ENCODE measurements at places on chromosomes 3 and 15. TPM values are rescaled to one million over a fixed set of nuclear protein-coding genes. Genes with fewer than 3 reads are reported as not detected.

GRCh38 chr3:129226374-129226773 is 23.0 kb upstream of the COPG1 start:
- DNase-seq, result peak; percentile 99

GRCh38 chr15:29970402-29970695 is 112.4 kb upstream of the GOLGA8J start:
- no peak for DNase-seq

GRCh38 chr3:128176276-128176833 is 23.1 kb downstream of the EEFSEC start:
- no peak for DNase-seq

- DNase-seq, result no peak
Observed at GRCh38 chr3:55676643-55677042, 189.5 kb upstream of the WNT5A start.

- peak; percentile 85 for DNase-seq
Observed at GRCh38 chr15:85047271-85047948, 65.8 kb downstream of the PDE8A start.

DNA sequence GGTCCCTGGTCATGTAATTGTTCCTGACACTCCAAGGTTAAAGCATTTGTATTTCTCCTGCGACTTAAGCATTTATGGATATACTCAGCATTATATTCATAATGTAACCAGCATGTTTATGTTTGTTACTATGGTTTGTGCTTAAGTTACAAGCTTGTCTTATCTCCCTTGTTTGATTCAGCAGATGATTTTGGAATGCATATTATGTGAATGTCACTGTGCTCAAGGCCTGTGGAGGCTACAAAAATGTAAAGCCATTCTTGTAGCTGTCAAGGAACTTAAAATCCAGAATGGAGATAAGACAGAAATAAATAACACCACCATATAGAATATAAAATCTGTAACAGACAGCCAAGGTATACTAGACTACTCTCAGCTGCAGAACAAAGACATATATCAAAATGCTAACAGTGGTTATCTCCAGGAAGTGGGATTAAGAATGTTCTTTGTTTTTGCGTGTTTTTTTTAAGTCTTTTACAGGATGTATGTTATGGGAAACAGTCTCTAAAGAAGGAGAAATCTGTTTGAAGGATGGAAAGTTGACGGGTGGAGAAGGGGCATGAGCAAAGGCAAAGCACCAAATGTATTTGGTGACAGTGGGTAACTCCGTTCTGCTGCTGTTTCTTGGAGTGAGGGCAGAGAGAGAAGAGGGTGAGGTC is 61.4 kb downstream of the IGF2BP2 start:
- DNase-seq, result no peak

- DNase-seq, result peak; percentile 60
Observed at GRCh38 chr3:107227091-107227490, 150.1 kb upstream of the CCDC54 start.

GRCh38 chr3:29284497-29284896 is 3.6 kb downstream of the RBMS3 start:
- peak; percentile 31 for DNase-seq

GRCh38 chr15:90647326-90647725 is 69.8 kb upstream of the BLM start:
- no peak for DNase-seq

DNA sequence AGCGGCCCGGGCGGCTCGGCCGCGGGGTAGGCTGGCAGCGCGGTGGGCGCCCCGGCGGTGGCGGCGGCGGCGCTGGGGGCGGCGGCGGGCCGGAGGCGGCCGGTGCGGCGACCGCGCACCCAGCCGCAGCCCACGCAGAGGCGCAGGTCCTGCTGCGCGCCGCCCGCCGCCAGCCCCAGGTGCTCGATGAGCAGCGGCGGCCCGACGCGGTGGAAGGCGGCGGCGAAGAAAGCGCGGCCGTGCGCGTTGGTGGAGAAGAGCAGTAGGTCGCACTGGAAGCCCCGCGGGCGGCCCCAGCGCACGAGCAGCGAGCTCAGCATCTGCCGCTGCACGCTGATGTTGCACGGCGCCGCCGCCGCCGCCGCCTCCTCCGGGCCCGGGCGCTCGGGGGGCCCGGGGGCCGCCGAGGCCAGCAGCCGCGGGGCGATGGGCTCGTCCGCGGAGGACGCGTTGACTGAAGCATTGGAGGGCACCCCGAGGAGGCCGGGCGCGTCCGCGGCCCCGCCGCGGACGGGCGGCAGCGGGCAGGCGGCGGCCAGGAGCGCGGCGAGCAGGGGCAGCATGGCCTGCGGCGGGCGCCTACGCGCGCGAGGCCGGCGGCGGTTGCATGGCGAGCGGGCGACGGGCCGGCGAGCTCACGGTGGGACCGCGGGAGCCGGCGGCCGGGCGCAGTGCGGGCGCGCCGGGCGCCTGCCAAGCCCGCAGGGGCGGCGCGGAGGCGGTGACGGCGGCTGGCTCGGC is 452 bp downstream of the TMEM158 start:
- no peak for DNase-seq

DNA sequence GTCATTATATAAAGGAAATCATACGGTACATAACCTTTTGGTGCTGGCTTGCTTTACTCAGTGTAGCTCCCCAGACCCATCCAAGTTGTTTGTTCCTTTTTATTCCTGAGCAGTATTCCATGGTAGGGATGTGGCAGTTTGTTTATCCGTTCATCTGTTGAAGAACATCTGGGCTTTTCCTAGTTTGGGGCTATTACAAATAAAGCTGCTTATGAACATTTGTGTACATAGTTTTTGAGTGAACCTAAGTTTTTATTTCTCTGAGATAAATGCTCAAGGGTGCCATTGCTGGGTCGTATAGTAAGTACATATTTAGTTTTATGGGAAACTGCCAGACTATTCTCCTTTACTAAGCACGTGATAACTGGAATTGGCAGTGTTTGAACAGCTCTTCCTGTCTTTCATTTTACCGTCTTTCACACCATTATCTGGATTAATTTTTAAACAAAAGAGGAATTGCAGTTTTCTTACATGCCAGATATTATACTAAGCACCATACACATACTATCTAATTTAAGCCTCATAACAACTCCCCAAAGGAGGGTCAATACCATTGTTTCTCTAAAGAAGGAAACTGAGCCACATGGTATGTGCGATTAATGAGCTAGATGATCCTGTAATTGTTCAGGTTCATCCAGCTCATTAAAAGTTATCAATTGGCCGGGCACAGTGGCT is 85.6 kb downstream of the PTPRG start:
- no peak for DNase-seq

DNA sequence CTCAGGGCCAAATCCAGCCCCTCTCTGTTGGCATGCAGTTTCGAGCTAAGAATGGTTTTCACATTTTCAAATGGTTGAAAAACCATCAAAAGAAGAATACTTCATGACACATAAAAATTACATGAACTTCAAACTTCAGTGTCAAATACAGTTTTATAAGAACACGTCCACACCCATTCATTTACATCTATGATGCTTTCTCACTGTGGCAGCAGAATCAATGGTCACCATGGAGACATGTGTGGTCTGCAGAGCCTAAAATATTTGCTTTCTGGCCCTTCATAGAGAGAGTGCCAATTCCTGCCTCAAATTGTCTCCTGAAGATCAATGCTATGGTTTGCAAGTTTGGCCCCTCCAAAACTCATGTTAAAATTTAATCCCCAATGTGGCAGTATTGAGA is 405.8 kb downstream of the OCA2 start:
- no peak for DNase-seq

DNA sequence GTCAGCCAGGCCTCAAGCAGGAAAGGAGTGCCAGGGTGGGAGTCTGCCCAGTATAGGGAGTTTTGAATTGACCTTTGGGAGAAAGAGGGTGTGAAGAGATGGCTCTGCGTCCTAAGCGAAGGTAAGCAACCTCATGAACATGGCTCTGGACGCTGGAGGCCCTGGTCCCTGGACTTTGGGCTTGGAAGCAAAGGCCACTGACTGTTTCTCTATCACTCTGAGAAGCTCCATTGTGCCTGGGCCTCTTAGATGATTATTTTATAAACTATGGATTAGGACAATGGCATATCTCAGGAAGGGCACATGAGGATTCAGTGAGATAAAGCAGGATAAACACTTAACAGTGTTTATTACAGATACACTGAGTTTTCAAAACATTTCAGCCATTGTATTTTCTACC is 59.0 kb downstream of the SUCLG2 start:
- no peak for DNase-seq

DNA sequence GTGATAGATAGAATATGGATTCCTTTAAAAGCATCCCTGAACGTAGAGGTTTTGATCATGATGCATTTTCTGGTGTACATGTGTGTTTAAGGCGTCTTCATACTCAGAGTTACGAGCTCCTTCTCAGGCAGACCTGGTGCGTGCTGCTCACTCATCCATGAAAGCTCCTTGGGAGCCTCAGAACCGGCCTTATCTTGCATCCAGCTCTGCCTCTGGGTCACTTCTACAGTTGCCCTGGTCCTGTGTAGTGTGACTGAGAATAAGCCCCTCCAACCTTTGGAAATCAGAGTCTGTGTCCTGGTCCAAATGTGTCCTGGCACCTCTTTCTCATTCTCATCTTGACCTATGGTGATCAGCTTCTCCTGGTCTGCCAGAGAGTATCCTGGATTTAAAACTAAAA is 17.3 kb upstream of the RARRES1 start:
- DNase-seq, result no peak

- no peak for DNase-seq
Observed at GRCh38 chr15:69666921-69667811, 214.5 kb downstream of the RPLP1 start.

DNA sequence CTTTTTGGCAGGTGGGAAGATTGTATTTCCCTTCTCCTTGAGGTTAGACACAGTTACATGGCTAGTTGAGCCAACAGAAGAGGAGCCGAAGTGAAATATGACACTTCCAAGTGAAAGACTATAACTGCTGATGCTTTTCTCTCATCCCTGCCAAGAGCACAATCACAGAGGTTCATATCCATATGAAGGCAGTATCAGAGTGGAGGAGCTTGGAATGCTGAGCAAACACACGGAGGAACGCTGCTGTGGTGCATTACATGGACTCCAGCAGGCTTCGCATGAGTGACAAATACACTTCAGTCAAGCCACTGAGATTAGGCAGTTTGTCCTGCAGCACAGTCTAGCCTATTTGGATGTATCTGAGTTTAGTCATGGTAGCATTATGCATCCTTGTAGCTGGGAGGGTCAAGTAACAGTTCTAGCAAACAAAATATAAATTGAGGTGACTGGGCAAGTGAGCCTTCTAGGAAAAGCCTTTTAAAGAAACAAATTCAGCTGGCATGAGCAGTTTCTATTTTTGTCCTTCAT is 5.4 kb downstream of the IQCF6 start:
- DNase-seq, result no peak

DNA sequence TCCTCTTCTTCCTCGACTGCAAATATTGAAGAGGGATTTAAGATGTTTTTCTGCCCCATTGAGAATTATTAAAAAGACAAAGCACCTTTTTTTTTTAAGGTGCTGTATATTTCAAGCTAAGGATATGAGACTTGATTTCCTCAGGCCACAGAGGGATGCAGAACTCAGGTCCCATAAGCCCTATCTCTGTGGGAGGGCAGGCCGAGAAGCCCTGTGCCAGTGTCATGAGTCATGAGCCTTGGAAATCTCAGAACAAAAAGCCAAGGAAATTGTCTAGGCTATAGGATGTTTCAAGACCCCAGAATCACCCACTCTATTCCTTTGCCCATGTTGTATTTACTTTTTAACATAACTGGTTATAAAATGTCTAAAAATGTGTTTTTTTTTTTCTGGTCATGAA is 7.3 kb downstream of the ESYT3 start:
- DNase-seq, result peak; percentile 51

GRCh38 chr15:27086149-27086548 is 115.2 kb downstream of the GABRG3 start:
- DNase-seq, result no peak

DNA sequence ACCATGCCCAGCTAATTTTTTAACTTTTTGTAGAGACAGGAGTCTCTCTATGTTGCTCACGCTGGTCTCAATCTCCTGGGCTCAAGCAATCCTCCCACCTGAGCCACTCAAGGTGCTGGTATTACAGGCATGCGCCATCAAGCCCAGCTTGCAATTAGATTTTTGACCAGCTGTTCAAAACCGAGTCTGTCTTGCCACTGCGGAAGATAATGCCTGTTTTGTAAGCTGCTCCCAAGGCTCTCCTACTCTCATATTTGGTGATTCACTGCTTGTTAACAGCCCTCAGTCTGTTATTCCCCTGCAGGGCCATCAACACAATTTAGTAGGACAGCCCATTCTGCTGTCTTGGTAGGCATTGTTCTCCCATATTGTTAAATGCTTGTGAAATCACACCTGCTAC is 17.8 kb upstream of the MCCC1 start:
- no peak for DNase-seq

- DNase-seq, result no peak
Observed at GRCh38 chr3:13272831-13273603, 147.1 kb downstream of the NUP210 start.

DNA sequence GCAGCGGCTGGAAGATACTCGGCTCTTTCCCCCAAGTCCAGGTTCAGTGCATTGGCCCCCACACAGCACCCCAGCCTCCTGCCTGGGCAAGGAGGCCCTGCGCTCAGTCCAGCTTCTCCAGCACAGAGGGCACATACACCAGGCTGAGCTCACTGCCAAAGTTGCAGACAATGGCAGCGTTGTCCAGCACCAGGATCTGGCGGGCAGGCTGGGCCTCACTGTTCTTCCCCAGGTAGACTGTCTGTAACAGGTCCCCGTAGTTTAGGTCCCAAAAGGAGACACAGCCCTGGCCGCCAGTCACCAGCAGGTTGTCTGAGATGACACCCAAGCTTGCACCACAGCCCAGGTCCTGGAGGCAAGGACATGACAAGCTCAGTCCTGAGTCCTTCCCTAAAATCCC is 32.9 kb downstream of the PTPN23 start:
- DNase-seq, result no peak

GRCh38 chr15:74696398-74696729 is 540 bp upstream of the EDC3 start:
- no peak for DNase-seq

- no peak for DNase-seq
Observed at GRCh38 chr3:122000936-122001605, 21.0 kb downstream of the ILDR1 start.

GRCh38 chr15:69804786-69805185 is 292.9 kb downstream of the TLE3 start:
- DNase-seq, result no peak

DNA sequence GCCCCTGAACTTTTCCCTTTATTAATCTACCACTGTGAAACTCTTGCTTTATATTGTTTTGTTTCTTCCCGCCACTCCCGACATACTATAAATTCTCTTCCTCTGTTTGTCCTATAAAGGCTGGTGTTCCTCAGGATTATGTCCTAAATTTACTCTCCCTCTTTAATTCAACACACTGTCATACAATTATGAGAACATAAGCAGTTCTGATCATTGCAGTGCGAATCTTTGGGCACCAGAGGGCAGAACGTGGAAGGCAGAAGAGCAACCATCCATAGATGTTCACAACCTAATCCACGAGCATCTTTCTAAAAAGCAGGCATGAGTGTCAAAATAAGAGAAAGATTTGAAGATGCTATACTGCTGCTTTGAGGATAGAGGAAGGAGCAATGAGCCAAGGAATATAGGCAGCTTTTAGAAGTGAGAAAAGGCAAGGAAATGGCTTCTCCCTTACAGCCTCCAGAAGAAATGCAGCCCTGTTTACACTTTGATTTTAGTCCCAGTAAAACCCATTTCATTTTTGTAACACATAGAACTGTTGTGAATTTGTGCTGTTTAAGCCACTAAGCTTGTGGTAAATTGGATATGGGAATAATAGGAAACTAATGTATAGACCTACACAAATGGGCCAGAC is 179.4 kb downstream of the GBE1 start:
- peak; percentile 38 for DNase-seq

The LNP1 gene
- 2.8 TPM for total RNA-seq

The CPNE9 gene
- total RNA-seq, result not detected

The TGM5 gene
- total RNA-seq, result 0.14 TPM

The CPEB1 gene
- total RNA-seq, result 10.8 TPM

The GCNT3 gene
- 2.6 TPM for total RNA-seq

The ITIH1 gene
- total RNA-seq, result not detected

The CHRNA7 gene
- total RNA-seq, result 0.10 TPM

The ITIH4 gene
- total RNA-seq, result 0.69 TPM

The GOLGA6L2 gene
- total RNA-seq, result not detected

Data from A172 (cell line).